ENCODE measurements at places on chromosomes 11 and 22.

DNA sequence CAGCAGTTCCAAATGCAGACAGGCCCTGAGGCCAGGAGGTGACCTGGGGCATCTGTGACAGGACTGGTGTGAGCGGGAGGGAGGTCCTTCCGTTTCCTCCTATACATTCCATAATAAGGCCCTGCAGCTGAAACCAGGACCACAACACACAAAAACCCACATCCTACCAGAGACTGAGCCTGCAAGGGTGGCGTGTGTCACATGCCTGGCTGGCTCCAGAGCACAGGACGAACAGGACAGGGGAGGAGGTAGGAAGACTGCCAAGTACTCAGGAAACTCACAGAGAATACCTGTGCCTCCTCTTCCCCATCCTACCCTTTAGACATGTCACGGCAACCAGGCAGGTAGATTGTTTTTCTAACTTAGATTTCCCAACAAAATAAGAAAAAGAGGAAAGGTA, 103.9 kb downstream of the ARL14EP start:
- DNase-seq: no peak

DNA sequence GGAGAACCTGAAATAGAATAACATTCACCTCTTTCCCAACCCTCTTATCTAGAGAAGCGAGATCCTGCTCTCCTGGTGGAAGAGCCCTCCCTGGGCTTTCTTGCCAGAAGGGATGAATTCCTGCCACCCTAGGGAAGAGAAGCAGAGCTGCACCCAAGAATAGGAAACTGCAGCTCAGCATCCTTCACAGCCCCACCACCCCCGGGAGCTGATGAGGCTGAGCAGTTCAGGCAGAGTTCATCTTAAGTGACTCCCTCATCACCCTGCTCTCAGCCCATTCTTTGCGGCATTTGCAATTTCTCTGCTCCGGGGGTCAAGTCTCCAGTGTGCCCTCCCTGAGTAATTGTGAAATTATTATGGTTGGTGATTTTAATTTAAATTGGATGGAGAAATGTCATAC, 514.9 kb downstream of the BUD13 start:
- no peak for DNase-seq

GRCh38 chr11:17563961-17564686, 17.1 kb downstream of the OTOG start:
- no peak for DNase-seq

DNA sequence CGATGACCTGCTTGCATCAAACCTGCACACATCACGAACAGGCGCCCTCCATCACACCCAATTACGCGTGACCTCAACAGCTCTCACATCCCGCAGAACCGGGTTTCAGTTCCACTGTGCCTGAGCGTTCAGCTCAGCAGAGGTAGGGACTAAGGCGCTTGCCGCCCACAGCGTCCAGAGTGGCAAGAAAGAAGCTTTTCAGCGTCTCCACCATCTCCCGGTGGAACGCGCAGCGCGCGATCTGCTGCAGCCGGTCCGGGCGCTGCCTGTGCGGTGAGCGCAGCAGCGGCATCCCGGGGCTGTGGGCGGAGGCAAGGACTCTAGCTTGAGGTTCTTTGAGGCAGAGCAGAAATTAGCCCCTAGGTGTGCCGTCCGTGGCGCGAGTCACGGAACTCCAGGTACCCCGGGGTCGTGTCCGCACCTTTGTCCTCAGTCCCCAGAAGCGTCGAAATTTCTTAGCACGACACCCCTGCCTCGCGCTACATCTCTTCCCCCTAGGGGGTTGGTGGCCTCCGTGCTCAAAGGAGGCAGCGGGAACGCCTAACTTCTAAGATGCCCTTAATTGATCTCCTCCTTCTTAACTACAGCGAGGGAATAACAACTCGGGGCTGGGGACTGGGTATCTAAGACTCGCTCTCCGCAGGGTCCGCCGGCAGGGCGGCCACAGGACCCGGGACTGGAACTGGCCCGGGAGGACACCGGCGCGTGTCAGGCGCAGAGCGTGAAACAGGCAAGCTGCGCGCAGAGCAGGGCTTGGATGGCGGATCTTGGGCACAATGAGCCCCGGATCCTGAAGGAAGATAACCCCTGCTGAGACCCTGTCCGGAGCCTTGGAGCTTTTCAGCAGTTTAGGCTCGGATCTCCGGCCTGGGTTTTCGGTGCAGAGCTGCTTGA, 1.7 kb upstream of the CALCA start:
- DNase-seq: peak; percentile 62

DNA sequence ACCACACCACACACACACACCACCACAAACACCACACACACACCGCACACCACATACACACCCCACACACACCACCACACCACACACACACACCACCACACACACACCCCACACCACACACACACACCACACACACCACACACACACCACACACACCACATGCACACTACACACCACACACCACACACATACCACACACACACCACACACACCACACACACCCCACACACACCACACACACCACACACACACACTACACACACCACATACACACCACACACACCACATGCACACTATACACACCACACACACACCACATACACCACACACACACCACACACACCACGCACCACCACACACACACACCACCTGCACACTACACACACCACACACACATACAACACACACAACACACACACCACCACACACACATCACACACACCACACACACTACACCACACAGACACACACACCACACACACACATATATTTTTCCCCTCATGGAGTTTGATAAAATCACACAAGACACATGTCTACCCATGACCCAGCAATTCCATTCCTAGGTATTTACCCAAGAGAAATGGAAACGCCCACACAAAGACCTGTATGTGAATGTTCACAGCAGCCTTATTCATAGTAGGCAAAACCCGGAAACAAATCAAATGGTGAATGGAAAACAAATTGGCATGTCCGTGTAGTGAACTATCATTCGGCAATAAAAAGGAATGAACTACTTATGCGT, 14.3 kb downstream of the CD5 start:
- DNase-seq: no peak

Measured in glutamatergic neuron (in vitro differentiated cells).